A673 (cell line): ENCODE measurements at places on chromosomes 7 and 10. TPM values are rescaled to one million over a fixed set of nuclear protein-coding genes. Genes with fewer than 3 reads are reported as not detected.

- H3K27me3 ChIP-seq = no peaks in the 10 kb centered on the region
- DNase-seq = peak; percentile 91
- H3K27ac ChIP-seq = peak overlapping the region; percentile 44
- H3K4me3 ChIP-seq = peak overlapping the region; percentile 41
- H3K4me1 ChIP-seq = peaks cover 27% of the 10 kb centered on the region
Observed at GRCh38 chr7:1368682-1369571, 90.3 kb downstream of the MICALL2 start.

- H3K4me1 ChIP-seq = no peaks in the 10 kb centered on the region
- DNase-seq = no peak
- no peak overlapping the region for H3K27ac ChIP-seq
Observed at GRCh38 chr7:113368256-113368655, 249.9 kb upstream of the SMIM30 start.

DNA sequence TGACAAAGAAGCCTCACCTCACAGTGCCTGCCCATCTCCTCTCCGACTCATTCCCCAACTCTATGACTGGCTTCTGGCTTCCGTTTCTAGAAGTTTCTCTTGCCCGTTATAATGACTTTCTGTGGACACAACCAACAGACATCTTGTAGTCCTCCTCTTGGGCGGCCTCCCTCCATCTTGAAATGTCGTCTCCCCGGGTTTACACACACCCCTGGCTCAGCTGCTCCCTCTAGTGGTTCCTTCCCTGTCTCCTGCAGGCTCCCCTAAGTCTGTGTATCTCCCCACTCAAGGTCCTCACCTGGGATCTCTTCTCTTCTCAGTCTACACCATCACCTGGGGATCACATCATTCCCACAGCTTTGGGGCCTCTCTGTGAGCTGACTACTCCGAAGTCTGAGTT, 123.4 kb upstream of the NEBL start:
- H3K27ac ChIP-seq = no peak overlapping the region
- no peaks in the 10 kb centered on the region for H3K36me3 ChIP-seq
- H3K27me3 ChIP-seq = no peaks in the 10 kb centered on the region

DNA sequence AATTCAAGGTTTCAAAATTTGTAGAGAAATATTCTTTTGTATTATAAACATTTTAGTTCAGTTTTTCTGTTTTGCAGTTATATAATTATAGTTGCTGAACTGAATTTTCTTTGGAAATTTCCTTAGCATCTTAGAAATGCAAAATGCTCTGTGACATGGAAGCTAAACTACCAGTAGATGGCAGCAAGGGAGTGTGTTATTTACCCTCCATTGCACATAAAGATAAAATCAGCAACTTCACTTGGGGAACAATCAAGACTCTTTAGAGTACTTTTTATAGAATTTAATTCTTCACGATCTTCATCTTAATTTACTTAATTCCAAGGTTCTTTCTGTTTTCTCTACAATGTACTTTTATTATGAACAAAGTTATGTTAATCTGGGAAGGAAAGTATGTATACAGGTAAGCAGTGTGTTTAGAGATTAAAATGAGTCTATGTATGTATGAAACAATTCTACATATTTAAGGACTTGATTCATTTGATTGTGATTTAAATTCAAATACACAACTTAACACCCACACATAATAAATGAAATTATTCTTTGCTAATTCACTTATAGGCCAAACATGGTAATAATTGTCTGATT, 404.2 kb downstream of the THSD7A start:
- H3K36me3 ChIP-seq = no peaks in the 10 kb centered on the region
- H3K4me1 ChIP-seq = no peaks in the 10 kb centered on the region
- DNase-seq = peak; percentile 74
- no peaks in the 10 kb centered on the region for H3K27me3 ChIP-seq

- H3K27me3 ChIP-seq = no peaks in the 10 kb centered on the region
- peak overlapping the region; percentile 54 for H3K4me3 ChIP-seq
- DNase-seq = peak; percentile 93
- no peak overlapping the region for H3K27ac ChIP-seq
Observed at GRCh38 chr7:74269757-74270277, 15.6 kb upstream of the RFC2 start.

- no peak overlapping the region for H3K4me3 ChIP-seq
- peak; percentile 55 for DNase-seq
- H3K4me1 ChIP-seq = peaks cover 7% of the 10 kb centered on the region
- H3K27me3 ChIP-seq = no peaks in the 10 kb centered on the region
- H3K27ac ChIP-seq = no peak overlapping the region
Observed at GRCh38 chr10:35225204-35225603, 98.6 kb downstream of the CREM start.

DNA sequence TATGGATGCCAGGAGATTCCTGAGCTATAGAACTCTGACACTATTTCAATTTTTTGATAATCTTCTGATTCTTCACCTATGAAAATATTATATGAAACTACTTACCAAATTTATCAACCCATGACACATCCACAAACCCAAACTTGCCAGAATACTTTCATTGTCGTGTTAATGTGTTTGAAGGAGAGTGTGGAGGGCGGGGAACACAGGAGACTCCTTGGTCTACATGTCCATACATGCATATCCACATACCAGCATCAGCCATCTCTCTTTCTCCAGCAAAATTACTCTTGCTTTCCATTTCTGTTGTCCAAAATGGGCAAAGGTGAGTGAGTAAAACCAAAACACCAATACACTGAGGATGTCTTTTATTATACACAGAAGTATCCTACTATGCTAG, 23.5 kb upstream of the BPGM start:
- no peak overlapping the region for H3K4me3 ChIP-seq
- H3K27ac ChIP-seq = no peak overlapping the region
- no peak for DNase-seq

- no peak for DNase-seq
- H3K27ac ChIP-seq = no peak overlapping the region
- H3K4me3 ChIP-seq = no peak overlapping the region
- H3K36me3 ChIP-seq = no peaks in the 10 kb centered on the region
Observed at GRCh38 chr10:127186813-127187212, 9.6 kb downstream of the INSYN2A start.

GRCh38 chr7:151566897-151567320, 47.2 kb upstream of the RHEB start:
- no peaks in the 10 kb centered on the region for H3K36me3 ChIP-seq
- H3K4me3 ChIP-seq = no peak overlapping the region
- no peak overlapping the region for H3K27ac ChIP-seq
- peaks cover 9% of the 10 kb centered on the region for H3K4me1 ChIP-seq
- DNase-seq = peak; percentile 35

DNA sequence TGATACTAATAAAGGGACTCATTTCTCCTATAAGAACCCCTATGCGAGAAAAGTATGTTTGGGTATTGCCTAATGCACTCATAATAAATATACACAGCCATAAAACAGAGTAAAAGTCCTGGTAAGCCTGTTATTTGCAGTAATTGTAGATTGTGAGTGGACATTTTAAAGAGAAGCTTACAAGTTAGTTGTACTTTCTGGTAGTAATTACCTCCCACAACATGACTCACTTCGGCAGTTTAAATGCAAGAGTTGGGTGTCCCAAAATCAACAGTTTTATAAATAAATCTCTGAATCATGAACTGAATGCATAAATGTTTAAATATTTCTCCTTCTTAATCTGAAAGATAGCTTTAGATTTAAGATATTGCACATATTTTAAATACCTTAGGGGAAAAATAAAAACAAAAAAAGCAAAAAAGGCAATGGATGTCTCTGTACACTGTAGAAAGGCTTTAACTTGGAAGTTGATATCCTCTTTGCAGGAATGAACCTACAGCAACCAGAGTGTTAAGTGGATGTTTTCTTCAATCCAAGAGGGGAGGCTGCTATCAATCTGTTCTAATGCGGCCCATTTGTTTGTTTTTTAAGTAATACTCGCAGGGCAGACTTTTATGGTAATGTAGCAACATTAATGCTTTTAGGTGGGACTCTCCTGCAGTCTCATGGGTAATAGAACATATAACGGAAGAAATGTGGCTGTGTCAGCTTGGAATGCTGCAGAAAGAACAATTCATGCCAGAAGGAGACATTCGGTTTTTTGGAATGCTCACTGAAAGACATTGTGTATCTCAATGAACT, 57.3 kb upstream of the ZEB1 start:
- no peak for DNase-seq
- H3K36me3 ChIP-seq = no peaks in the 10 kb centered on the region
- no peak overlapping the region for H3K27ac ChIP-seq
- no peaks in the 10 kb centered on the region for H3K27me3 ChIP-seq
- no peak overlapping the region for H3K4me3 ChIP-seq

- H3K4me1 ChIP-seq = no peaks in the 10 kb centered on the region
- no peak overlapping the region for H3K4me3 ChIP-seq
- no peak overlapping the region for H3K27ac ChIP-seq
- H3K27me3 ChIP-seq = no peaks in the 10 kb centered on the region
Observed at GRCh38 chr10:129410688-129411392, 56.2 kb upstream of the MGMT start.

DNA sequence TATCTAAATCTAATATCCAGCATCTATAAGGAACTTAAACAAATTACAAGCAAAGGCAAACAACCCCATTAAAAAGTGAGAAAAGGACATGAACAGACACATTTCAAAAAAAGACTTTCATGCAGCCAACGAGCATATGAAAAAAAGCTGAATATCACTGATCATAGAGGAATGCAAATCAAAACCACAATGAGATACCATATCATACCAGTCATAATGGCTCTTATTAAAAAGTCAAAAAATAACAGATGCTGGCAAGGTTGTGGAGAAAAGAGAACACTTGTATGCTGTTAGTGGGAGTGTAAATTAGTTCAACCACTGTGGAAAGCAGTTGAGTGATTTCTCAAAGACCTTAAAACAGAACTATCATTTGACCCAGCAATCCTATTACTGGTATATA, 334.4 kb upstream of the CACNA2D1 start:
- H3K4me3 ChIP-seq = no peak overlapping the region
- H3K36me3 ChIP-seq = no peaks in the 10 kb centered on the region
- H3K27me3 ChIP-seq = peaks cover 25% of the 10 kb centered on the region
- no peak overlapping the region for H3K27ac ChIP-seq
- no peaks in the 10 kb centered on the region for H3K4me1 ChIP-seq
- no peak for DNase-seq

DNA sequence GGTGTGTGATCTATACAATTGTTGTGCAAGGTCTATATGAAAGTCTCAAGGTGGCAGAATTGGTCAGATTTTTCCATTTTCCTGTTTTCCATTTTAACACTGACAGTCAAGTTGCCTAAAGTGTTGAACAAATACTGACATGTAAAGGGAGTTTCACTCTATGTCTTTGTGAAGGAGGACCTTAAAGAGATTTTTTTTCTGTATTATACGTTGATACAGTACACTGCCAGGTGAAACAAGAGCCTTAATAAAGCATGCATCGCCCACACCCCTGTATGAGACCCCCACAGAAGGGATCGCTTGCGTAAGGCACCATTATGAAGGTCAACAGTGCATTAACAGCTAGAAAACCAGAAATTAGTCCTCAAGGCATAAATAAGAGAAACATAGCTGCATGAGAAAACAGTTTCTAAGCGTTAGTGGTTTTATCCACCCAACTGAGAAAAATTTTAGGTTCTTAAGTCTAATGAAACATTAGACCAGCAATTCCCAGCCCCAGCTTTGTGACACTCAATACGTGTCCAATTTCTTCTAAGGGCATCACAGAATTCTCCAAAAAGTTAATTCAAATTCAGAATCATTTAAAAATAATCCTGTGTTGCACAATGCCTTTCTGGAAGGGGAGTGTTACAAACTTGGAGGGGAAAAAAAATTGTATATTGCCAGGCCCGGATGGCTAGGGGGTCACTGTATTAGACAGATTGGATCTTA, 6.9 kb downstream of the KLF6 start:
- H3K4me3 ChIP-seq = no peak overlapping the region
- peak overlapping the region; percentile 6 for H3K27ac ChIP-seq
- peaks cover 70% of the 10 kb centered on the region for H3K36me3 ChIP-seq
- H3K4me1 ChIP-seq = peaks cover 59% of the 10 kb centered on the region
- no peaks in the 10 kb centered on the region for H3K27me3 ChIP-seq

GRCh38 chr10:74329873-74330272, 178.9 kb downstream of the ADK start:
- no peaks in the 10 kb centered on the region for H3K36me3 ChIP-seq
- peaks cover 9% of the 10 kb centered on the region for H3K4me1 ChIP-seq
- no peak for DNase-seq
- H3K4me3 ChIP-seq = no peak overlapping the region
- no peaks in the 10 kb centered on the region for H3K27me3 ChIP-seq

Gene EGR2
- 14.5 and 18.3 TPM in 2 replicates for total RNA-seq

Gene CALML3
- total RNA-seq = not detected in 2 replicates

Gene SUFU
- 20.5 and 23.3 TPM in 2 replicates for total RNA-seq

Gene ZNF777
- total RNA-seq = 19.3 and 19.6 TPM in 2 replicates

Gene C10orf53
- not detected in 2 replicates for total RNA-seq
